NCI-H526 (cell line): ENCODE measurements at places on chromosomes 13 and 19.

DNA sequence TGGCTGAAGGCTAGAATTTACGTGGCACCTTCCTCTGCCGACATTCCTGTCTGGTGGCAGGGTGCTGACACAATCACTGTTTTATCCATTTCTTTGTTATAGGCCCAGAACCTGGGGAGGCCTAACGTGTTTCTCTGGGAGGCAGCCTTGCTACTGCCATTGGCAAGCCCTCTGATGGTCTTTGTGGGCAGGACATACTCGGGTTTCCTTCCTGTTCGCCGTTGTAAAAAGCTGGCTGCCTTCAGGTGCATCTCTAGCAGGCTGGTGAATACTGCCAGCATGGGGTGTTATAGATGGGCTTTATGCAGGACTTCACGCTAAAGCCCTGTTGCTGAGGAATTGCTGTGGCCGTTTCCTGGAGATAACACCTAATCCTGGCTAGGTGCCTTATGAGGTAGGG lies 28.1 kb downstream of the B3GLCT start:
- DNase-seq: no peak

DNA sequence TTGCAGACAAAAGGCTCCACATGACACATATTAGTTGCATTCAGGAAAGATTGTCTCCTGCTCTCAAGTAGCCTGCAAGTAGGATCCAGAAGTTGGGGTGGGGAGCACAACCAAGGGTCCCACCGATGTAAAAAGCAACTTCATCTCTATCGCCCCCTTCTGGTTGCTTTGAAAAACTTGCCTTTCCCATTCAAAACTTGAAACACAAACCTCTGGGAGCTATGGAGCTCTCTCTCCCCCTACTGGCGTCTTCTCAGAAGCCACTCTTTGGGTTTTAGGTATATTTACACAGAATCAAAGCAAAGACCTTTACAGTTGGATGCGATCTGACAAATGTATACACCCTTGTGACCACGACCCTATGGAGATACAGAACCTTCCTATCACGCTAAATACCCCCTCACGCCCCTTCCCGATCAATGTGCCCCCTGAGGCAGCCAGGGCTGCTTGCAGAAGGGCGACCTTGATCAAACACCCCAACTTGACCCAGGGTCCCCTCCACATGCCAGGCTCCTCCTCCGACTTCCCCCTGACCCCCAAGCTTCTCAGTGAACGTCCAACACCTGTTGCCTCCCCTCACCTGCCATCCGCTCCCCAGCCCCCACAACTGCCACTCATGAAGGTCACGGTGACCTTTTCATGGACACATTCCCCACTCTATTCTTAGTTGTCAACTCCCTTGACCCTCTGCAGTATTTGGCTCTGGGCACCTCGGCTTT lies 10.1 kb downstream of the NOSIP start:
- DNase-seq: peak; percentile 88

DNA sequence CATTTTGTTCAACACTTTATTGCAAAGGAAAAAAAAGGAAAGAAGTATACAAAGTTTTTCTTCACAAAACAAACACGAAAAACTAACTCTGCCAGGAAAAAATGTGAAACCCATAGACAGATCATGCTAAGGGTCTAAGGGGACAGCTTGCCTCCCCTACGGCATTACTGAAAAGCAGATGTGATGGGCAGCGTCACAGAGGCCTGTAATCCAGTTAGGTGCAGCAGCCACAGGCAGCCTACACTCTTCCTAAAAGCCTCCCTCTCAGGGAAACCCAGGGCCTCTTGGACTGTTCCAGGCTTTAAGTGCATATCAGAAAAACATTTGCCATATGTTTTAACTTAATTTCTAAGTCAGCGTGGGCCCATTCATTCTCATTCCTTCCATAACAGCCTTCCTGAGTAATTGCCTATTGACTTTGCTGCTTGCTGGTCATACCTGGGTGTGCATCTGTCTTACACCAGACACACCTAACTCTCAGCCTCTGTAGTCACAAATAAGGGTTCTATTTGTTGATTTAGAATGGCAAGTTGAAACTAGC lies 135.7 kb upstream of the SERP2 start:
- DNase-seq: no peak

- no peak for DNase-seq
Observed at GRCh38 chr19:33477781-33478180, 43.8 kb downstream of the PEPD start.

GRCh38 chr13:20161275-20161950 lies 561 bp upstream of the GJA3 start:
- DNase-seq: peak; percentile 33

DNA sequence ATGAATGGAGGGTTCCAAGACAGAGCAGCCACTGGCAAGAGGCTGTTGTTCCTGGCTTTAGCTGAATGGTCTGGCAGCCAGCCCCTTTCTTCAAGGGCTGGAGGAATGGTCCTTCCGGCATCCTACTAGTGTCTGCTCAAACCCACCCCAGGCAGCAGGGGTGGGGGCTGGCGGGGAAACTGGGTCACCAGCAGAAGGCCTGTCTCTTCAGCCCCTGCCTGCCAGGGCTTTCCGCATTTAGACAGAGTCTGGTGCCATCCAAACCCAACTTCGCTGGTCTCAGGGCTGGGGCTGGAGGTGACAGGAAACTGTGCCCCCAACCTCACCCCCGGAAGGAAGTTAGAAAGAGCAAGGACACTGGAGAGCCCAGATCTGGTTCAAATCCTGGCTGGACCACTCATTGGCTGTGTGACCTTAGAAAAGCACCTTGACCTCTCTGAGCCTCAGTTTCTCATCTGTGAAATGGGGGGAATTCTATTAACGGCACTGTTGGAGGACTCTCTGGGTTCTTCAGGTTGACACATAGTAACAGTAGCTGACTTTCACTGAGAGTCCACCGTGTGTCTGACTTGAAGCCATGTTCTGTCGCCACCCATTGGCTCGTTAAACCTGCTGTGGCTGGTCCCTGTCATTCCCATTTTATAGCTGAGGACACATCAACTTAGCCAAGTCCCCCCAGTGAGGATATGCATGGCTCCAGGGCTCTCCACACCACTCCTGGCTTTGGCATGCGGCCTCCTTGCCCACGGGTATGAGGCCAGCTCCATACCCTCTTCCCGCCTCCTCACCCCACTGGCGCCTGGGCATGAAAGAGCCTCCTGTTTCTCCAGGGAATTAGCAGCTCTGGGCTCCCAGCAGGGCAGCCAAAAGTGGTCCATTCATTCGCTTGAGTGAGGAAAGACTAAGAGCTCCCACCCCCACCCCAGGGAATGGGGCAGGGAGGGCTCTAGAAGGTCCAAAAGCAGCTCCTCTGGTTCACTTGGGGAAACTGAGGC lies 2.5 kb upstream of the NR2C2AP start:
- no peak for DNase-seq

- DNase-seq: no peak
Observed at GRCh38 chr19:58227964-58228584, 640 bp upstream of the ZNF544 start.

DNA sequence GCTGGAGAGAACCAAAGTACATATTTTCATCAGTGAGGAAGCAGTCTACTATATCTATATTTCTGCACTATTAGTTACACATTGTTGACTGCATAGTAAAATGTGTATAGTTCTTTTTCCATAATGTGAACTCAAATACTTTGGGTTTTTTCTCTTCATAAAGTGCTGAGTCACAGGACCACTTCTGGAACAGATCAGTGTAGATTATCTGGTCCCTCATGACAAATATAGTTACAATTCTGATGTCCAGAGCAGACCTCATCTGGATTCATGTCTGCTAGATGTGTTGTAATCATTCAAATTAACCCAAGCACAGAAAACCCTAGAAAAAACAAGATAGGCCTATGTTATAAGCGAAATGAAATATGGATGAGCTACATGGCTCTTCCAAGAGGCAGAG lies 171.4 kb downstream of the SUCLA2 start:
- no peak for DNase-seq

GRCh38 chr19:29448046-29448445 lies 77.7 kb upstream of the VSTM2B start:
- no peak for DNase-seq

- DNase-seq: no peak
Observed at GRCh38 chr19:10553943-10554381, 10.3 kb downstream of the ATG4D start.

GRCh38 chr13:114019367-114019766 lies 45.5 kb upstream of the C13orf46 start:
- DNase-seq: no peak

GRCh38 chr13:24984134-24984533 lies 111.8 kb upstream of the PABPC3 start:
- no peak for DNase-seq

DNA sequence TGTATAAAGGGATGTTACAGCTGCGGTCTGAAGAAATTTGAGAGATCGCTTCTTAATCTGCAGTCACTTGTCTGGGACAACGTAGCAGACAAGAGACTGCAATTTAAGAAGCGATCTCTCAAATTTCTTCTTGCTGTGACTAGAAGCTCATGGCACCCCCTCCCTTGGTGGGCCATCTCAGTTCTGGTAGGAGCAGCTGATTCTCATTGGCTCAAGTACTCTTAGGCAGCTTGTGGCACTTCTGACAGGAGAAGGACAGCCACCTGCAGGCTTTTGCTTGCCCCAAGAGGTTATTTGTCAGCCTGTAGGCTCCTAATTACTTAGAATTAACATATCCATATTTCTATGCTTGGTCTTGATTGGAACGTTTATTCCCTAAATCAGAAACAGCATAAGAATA lies 503.0 kb downstream of the DCT start:
- no peak for DNase-seq

DNA sequence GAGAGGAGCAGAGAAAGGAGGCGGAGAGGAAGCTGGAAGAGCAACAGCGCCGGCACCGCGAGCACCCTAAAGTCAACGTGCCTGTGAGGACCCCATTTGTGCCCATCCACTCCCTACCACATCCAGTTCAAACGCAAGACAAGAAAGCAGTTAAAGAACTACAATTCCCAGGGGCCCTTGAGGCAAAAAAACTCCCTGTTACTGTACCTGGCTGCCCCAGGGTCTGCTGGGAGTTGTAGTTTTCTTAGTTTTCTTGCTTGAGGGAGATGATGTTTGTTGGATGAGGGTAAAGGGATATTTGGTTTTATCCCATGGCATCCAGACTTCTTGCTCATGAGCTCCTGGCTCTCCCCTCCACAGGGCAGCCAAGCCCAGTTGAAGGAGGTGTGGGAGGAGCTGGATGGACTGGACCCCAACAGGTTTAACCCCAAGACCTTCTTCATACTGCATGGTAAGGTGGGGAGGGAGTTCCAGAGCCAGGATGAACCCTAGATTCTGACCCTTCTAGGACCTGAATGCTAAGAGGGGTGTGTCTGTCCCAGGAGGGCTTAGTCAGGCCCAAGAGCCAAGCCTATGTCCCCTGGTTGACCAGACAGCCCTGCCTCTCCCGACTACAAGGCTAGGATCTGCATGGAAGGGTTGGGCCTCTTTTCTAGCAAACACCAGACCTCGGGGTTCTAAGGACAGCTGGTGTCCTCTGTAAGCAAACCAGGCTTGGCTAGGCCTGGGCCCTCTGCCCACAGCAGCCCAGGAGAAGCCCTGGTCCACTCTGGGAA lies 13.2 kb downstream of the NUCB1 start:
- no peak for DNase-seq

DNA sequence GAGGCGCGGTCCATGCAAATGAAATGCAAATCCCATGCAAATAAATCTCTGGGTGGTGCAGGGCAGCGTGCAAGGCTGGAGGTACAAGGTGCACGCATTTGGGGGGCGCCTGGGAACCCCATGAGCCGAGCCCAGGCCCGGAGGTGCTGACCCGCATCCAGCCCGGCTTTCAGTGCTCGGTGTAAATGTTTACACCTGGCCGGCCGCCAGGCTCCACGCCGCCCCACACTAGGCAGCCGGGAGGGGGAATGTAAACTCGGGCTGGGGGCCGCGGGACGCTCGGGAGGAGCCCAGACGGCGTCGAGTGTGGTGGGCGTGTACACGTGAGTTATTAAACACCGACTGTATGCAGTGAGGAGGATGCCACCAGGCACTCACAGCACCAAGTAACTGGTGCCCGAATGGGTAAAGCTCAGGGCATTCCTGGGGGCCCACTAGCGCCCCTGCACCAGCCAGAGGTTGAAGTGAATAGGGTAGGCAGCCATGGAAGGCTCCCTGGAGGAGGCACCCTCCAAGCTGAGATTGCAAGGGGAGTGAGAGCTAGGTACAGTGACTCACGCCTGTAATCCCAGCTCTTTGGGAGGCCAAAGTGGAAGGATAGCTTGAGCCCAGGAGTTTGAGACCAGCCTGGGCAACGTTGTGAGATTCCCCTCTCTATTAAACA lies 17.2 kb downstream of the FUT6 start:
- peak; percentile 74 for DNase-seq

- DNase-seq: no peak
Observed at GRCh38 chr13:20418953-20419352, 106.7 kb downstream of the CRYL1 start.

DNA sequence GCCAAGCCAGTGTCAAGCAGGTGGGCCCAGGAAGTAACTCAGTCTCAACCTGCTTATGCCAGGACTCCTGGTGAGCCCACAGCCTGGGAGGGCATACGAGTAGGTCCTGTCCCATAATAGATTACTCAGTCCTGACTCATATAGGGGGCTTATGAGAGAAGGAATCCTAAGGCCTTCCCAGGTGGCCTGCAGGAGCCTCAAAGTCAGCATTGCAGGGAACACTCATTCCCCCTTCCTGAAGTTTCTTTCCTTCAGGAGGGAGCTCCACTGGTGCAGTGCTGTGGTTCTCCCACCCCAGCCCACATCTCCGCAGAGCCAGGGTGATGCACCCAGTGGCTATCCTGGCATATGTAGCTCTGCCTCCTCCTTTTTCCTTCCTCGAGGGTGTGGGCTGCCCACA lies 137.3 kb downstream of the ZIC5 start:
- no peak for DNase-seq

DNA sequence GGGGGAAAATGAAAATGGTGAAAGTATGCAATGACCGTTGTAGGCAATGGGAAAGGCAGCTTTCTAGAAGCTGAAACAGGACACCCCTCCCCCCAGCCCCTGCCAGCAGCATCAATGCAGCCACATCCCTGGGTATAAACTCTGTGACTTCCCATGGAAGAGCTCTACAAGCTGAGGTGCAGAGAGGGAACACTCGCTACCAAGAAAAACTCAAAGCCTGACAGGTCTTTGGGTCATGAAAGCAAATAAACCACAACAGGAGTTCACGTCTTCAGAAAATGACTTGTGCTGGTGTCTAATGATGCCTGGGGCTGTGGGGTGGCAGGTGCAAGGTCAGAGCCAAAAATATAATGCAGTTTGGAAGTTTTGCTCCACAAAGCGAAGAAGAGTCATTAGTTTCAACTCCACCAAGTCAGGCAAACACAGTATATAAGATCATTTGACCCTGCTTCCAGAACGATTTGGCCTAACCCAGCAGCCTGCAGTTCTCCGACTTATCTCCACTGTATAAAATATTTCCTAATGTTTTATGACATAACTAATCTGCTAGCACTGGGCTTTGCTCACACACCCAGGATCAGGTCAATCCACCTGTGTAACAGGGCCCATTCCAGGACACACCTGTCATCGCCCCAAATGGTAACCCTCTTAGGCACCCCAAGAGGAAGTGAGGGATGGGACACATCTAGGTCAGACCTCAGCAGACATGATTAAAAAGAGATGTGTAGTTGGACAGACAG lies 102.1 kb downstream of the IRS2 start:
- no peak for DNase-seq

DNA sequence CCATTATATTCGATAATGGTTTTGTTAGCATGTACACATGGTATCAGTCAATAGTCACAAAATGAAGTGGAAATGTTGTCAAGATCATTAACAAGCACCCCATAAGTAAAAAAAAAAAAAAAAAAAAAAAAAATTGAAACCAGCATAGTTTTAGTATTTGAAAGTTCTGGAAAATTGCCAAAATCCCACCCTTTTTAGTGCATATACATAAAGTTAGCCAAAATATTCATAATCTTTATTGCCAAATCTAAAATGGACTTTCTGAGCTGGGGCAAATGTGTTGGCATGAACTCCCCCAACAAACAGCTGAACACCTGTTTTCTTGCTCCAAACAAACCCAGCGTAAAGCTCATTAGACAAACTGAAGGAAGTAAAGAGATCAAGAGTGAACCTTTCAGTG lies 73.9 kb downstream of the MZT1 start:
- DNase-seq: no peak
